NCI-H1092 (cell line): ENCODE measurements at places on chromosomes 5 and 9.

DNA sequence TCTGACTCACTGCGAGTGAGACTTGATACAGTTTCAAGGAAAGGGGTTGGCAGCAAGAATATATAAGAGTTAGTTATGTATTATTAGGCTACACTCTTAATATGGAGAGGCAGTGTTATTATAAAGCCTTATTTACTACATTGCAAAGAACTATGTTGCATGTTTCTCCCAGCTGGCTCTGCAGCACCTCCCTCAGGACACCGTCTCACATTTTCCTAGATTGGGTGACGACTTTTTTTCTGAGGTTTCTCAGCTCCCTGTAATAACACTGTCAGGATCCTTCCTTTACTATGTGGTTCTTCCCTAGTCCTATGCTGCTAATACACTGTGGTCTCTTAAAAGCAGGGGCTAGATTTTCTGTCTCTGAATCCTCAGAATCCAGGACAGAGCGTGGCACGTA, 153.7 kb downstream of the INSYN2B start:
- no peak for DNase-seq

DNA sequence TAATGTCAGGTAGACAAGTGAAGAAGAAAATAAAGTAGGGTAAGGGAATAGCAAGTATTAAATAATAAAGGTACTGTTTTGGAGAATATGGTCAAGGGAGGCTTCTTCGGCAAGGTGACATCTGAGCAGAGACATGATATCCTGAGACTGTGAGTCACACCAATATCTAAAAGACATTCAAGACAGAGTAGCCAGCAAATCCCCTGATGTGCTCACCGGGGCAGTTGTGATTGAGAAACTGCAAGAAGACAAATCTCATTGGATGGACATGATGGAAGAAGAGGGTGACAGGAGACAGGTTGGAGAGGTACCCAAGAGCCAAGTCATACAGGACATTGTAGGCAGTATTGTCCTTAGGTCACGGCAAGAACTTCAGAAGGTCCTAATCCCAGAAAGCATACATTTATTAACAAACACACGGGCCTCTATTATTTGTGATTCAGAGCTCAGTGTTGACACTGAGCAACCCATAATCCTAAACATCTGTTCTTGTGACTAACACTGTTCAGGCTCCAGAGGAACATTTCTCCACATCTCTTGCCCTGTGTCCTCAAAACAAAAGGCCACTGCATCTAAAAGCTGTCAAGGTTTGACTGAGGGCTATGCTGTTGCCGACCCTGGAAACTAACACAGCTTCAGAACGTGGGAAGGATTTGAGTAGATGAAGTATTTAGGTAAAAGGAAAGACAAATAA, 258.7 kb upstream of the CLINT1 start:
- no peak for DNase-seq

DNA sequence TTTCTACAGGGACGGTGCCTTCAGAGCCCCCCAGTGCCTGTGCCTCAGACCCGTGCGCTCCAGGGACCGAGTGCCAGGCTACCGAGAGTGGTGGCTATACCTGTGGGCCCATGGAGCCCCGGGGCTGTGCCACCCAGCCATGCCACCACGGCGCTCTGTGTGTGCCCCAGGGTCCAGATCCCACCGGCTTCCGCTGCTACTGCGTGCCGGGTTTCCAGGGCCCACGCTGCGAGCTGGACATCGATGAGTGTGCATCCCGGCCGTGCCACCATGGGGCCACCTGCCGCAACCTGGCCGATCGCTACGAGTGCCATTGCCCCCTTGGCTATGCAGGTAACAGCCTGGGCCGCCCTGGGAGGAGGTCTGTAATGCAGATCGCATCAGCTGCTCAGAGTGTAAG, 6.9 kb downstream of the CRB2 start:
- DNase-seq = no peak

DNA sequence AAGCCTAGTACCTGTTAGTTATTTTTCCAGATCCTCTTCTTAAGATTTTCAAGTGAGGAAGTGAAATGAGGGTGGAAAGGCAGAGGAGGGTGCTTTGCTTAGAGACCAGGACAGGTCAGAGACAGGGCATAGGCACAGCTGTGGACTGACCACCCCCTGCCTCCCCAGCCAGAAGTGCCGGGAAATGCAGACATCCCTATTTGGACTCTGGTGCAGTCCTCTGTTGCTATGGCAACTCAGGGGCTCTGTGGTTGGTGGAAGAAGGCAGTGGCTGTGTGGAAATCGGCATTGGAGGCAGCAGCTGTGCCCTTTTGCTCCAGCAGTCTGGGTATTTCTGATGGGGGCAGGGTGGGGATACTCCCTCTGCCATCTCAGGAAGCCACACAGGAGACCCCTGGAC, 43.3 kb upstream of the NDFIP1 start:
- no peak for DNase-seq

GRCh38 chr5:95664204-95664786, 17.7 kb downstream of the RFESD start:
- DNase-seq = no peak

DNA sequence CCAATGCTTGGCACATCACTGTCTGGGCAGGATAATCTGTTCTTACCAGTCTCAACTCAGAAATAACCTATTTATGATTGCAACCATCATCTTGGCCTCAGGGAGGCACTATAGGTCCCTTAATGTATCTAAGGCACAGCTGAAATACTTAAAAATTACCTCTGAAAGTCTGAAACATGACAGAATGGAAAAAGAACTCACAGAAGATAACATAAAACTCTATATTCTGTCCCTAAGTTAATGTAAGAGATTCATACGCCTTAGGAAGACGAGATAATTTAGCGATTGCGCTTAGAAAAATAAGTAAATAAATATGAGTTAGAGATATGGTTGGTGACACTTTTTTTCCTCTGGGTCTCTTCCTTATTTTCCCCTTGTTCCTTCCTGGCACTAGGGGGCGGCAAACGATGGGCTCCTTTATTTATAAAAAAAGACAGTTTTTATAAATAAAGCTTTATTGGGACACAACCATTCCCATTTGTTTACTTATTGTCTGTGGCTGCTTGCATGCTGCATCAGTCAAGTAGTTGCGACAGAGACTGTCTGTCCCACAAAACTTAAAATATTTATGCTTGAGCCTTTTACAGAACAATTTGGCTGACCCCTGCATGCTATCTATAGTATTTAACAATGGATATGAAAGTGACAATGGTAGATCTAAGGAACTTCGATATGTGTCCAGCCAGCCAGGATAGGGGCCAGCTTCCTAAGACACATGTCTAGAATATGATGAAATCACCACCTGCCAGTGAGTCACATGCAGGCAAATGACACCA, 79.6 kb downstream of the PDE4D start:
- DNase-seq = no peak

- no peak for DNase-seq
These were observed 136.5 kb downstream of the PBX3 start for GRCh38 chr9:125883565-125884217.

GRCh38 chr9:117649126-117649525, 55.1 kb upstream of the TLR4 start:
- DNase-seq = no peak

DNA sequence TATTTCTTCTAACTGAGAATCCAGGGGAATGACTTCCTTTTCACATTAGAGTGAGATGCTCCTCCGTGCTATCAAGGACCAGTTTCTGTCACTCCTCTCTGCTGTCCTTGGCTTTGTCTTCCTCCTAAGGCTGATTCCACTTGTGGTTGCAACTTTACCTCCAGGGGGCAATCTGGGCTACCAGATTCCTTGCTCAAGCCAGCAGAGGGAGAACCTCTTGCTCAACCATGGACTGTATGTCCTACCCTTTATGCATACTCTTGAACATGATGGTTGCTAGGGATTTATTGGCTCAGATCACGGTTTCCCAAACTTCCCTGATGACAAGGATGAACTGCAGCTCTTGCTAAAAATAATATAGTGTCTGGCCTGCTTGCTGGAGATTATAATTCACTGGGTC, 24.0 kb downstream of the NNT start:
- no peak for DNase-seq

DNA sequence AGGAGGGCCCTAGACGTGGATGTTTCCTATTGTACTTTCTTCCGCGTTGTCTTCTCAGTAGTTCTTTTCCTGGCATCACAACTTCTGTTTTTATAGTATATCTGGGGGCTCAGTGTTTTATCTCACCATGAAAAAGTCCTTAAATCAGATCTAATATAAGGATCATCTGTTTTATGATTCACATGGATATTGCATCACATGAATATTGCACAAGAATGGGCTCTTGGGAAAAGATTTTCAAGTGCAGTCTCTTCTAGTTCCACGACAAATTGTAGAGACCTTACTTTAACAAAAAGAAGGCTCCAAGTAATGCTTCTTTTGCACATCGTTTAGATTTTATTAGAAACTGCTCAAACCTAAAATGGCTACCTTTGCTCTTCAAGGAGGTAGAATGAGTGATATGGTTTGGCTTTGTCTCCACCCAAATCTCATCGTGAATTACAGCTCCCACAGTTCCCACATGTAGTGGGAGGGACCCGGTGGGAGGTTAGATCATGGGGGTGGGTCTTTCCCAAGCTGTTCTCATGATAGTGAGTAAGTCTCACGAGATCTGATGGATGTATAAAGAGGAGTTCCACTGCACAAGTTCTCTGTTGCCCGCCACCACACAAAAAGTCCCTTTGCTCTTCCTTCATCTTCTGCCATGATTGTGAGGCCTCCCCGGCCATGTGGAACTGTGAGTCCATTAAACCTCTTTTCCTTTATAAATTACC, 53.7 kb upstream of the FAM120A start:
- no peak for DNase-seq
